Activated CD4-positive, CD25-positive, alpha-beta regulatory T cell treated with anti-CD3 and anti-CD28 coated beads, Interleukin-2, amount 50 U/mL, for 72 hours (primary cell): ENCODE measurements at places on chromosomes 6 and 20.

DNA sequence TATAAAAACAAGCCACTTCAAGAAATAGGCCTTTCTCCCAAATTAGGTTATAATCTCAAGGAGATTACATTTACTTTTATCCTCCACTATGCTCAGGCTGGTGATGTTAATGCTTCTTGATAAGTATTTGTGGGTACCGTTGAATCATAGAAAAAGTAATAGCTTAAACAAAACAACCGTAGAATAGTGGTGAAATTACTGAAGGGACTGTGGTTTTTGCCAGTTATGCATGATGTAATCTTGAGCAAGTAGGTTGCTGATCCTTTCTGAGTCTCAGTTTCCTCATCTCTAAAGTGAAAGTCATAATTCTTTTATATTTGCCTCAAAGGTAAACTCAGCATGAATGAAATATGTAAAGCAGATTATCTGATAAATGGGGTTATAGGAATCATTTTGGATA lies 187.3 kb upstream of the JAG1 start:
- DNase-seq = no peak

GRCh38 chr6:8658416-8658815 lies 223.1 kb upstream of the SLC35B3 start:
- no peak for DNase-seq

GRCh38 chr6:147833607-147834006 lies 325.1 kb downstream of the SAMD5 start:
- no peak for DNase-seq

- no peak for DNase-seq
Observed at GRCh38 chr6:40720375-40720748, 133.2 kb upstream of the LRFN2 start.

GRCh38 chr6:55937261-55937947 lies 62.0 kb upstream of the BMP5 start:
- no peak for DNase-seq
